ENCODE measurements at places on chromosomes 5 and 9.

- DNase-seq = no peak
Measured at GRCh38 chr5:64914396-64914795, 145.7 kb downstream of the CWC27 start.

DNA sequence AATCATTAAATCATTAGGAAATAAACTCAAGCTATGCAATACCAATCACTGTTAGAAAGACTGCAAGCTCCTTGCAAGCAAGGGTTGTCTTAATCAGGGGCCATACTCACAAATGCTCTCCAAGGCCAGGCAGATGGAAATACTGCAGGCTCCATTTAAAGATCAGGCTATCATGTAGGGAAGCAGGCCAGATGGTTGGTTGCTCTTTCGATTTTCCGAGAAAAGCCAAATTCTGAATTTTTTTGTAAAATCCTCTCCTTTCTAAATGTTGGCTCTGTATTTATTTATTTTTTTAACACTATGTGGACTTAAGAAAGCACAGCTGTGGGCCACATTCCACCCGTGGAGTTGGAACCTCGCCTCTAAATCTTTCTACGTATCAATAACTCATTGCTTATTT is 127.1 kb downstream of the GLIS3 start:
- DNase-seq = no peak

- no peak for DNase-seq
Measured at GRCh38 chr5:106127985-106128384, 1542.8 kb downstream of the EFNA5 start.

GRCh38 chr5:173050791-173051190 is 5.4 kb upstream of the CREBRF start:
- DNase-seq = no peak

- DNase-seq = no peak
Measured at GRCh38 chr9:119005162-119005561, 364.1 kb downstream of the BRINP1 start.

All from brain pericyte (primary cell).